Lower lobe of right lung (tissue), 2 donors: ENCODE measurements at places on chromosomes 1 and 21. TPM values are rescaled to one million over a fixed set of nuclear protein-coding genes. Genes with fewer than 3 reads are reported as not detected.

GRCh38 chr1:16075337-16076030 is 2.0 kb upstream of the FAM131C start:
- peaks cover 19% of the 10 kb centered on the region for H3K4me1 ChIP-seq
- DNase-seq: no peak
- H3K4me3 ChIP-seq: no peak overlapping the region

DNA sequence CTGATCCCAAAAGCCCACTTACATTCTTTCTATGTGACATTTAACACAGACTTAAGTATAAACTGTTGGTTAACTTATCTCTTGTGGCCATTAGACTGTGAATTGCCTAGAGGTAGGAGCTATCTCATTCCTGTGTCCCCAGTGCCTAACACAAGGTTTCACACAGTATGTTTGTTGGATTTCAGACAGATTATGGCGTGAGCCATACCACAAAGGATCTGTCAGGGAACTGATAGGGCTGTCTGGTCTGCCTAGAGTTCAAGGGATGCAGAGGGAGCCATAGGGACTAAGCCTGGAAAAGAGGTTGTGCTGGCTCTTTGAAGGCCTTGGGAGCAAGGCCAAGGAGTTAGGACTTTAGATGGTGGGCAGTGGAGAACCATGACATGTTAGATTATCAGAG is 40.0 kb downstream of the MEF2D start:
- no peak overlapping the region for H3K27ac ChIP-seq
- H3K36me3 ChIP-seq: peaks cover 9% of the 10 kb centered on the region
- no peaks in the 10 kb centered on the region for H3K27me3 ChIP-seq
- H3K4me1 ChIP-seq: peaks cover 21% of the 10 kb centered on the region

FAM163A gene
- not detected for total RNA-seq

MFSD2A gene
- 110 TPM for total RNA-seq
